ENCODE measurements at places on chromosomes 1 and 21. TPM values are rescaled to one million over a fixed set of nuclear protein-coding genes. Genes with fewer than 3 reads are reported as not detected.

GRCh38 chr1:80258659-80259058, 1252.1 kb upstream of the ADGRL4 start:
- DNase-seq = no peak

DNA sequence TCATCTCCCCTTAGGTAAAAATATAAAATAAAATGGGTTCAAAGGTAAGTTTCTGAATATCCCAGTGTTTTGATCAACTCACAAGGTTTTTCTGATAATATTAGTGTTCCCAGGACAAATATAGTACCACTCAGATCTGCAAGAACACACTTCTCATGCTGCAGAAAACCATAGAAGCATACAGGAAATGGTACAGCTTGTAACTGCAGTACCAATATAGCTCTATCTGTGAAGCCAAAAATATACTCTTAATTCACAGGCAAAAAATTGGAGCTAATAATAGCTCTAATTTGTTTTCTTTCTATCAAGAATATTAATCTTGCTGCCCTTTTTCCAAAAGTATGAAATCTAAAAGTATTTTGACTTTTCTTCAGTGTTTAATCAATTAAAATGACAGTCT, 13.2 kb downstream of the VPS45 start:
- no peak for DNase-seq

DNA sequence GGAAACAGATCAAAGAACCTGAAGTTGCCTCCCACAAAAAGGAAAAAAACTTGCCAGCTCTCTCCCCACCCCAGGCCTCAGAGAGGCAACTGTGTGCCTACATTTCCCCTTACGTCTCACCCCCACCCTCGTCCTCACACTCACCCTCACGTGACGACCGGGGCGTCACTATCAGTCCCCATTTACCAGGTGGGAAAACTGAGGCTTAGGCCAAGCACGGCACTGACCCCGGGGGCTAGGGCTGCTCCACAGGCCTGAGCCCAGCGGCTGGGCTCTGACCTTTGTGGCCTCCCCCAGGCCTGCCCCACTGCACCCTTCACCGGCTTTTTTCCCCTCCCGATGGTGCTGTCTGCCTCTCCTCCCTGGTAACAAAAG, 51.5 kb upstream of the RUNX3 start:
- no peak for DNase-seq

DNA sequence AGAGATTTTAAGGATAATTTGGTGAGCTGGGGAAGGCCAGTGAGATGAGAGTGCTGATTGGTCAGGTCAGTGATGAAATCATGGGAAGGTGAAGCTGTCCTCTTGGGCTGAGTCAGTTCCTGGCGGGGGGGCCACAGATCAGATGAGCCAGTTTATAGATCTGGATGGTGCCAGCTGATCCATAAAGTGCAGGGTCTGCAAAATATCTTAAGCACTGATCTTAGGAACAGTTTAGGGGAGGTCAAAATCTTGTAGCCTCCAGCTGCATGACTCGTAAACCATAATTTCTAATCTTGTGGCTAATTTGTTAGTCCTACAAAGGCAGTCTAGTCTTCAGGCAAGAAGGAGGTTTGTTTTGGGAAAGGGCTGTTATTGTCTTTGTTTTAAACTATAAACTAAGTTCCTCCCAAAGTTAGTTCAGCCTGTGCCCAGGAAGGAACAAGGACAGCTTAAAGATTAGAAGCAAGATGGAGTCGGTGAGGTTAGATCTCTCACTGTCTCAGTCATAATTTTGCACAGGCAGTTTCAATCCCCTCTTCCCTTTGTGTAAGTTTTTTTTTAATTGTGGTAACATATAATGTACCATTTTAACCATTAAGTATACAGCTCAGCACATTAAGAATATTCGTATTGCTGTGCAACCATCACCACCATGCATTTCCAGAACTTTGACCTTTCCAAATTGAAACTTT, 39.4 kb downstream of the PTAFR start:
- DNase-seq = no peak

DNA sequence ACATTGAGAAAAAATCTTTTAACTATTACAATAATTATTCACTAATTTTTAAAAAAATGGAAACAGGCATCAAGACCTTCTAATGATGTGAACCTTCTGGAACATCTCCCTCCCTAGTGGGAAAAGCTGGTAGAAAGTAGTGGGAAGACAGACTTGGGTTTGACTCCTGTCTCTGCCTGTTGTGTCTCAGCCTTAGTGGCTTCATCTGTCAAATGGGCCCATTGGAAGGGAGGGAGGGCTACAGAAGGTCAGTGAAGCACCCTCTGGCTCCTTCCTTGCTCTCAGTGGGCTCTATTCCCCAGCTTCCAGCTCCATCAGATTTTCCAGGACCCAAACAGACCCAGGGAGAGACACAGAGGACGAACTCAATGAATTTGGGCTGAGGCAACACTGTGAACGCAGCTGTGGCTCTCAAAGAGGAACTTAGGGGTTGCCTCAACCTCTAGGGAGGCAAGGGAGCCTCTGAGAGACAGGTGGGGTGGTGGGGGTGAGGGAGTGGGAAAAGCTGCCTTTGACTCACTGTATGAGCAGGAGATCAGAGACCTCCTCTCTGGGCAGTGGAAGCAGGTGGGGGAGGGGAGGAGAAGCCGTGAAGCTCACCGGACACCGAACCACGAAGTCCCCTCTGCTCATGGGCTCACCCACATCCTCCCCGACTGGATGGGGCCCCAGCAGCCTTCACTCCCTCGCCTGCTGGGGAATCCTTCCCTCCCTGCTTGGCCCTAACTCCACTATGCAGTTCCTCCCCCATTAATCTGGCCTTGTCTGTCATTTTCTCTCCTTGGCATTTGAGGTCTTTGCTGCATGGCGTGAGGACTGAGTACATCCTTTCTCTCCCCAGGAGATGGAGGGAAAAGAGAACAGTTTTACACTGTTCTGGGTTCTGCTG, 4.5 kb downstream of the CNR2 start:
- DNase-seq = no peak

DNA sequence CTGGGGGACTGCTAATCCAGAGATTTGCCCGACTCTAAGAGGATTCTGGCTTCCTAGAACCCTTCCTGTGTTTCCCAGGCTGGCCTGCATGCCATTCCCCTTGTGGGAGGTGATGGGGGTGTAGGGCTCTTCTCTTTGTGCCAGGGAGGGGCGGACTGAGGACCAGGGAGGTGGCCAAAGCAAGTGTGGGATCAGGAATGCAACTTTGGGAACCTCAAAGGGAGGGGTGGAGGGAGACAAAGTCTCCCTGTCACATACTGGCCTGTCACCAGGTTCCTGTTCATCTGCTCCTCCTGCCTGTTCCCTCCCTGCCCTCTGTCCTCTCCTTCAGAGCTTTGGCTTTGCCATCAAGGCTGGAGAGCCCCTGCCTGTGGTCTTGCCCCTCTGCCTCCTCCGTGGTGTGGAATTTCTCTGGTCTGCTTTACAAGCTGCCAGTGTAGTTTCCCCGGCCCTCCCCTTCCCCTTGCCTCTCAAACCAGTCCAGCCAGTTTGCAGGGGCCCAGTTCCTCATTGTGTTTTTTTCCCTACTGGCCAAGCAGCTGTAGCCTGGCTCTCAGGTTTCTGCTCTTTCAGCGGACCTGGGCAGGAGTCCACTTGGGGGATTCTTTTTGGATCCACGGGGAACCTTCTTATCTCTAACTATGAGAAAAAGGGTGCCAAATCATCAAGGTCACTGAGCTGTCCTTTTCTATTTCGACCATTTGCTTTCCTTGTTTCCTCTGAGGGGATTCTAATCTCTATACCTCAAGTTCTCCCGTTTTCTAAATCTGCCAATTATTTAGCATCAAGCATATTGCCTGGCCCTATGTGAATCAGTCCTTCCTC, 1.8 kb downstream of the CGN start:
- no peak for DNase-seq

GRCh38 chr1:194047206-194047605, 860.8 kb upstream of the B3GALT2 start:
- DNase-seq = no peak

DNA sequence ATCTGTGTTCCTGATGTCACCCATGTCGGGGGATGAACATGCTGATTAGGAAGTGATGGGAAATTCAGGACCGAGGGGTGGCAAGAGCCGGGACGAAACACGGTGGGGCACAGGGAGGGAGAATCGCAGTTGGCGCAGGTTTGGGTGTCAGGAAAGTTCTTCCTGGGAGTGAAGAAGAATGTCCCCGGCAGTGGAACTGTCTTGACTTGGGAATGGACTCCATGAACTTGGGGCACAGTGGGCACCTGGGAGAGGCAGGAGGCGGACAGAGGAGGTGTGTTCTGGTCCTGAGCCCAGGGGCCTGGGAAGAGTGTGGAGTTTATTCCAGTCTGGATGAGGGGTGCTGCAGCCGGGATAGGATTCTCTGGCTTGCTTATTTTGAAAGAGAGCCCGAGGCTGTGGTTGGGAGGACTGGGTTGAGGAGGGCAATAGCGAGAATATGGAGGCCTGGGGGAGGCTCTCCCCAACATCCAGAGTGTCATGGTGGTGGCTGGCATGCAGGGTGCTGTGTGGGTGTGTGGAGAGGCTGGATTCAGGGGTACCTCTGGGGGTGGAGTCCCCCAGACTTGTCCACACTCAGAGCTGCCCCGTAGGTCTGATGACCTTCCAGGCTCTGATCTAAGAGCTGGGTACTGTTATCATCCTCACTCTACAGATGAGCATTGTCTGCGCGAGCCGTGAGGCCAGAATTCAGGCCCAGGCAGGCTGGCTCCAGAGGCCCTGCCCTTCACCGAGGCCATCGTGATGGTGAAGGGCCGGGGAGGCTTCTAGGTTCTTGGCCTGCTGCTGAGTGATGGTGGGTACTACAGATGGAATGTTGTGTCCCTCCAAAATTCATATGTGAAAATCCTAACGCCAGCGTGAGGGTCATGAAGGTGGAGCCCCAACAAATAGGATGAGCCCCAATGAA, 274.5 kb upstream of the C1orf174 start:
- DNase-seq = no peak

The ADAM30 gene
- total RNA-seq = not detected

The AGTRAP gene
- 40.3 TPM for total RNA-seq

The GNG12 gene
- 123 TPM for total RNA-seq

The COL24A1 gene
- total RNA-seq = 3.0 TPM

The LCE1E gene
- total RNA-seq = not detected
